ENCODE measurements at places on chromosomes 5 and 9.

DNA sequence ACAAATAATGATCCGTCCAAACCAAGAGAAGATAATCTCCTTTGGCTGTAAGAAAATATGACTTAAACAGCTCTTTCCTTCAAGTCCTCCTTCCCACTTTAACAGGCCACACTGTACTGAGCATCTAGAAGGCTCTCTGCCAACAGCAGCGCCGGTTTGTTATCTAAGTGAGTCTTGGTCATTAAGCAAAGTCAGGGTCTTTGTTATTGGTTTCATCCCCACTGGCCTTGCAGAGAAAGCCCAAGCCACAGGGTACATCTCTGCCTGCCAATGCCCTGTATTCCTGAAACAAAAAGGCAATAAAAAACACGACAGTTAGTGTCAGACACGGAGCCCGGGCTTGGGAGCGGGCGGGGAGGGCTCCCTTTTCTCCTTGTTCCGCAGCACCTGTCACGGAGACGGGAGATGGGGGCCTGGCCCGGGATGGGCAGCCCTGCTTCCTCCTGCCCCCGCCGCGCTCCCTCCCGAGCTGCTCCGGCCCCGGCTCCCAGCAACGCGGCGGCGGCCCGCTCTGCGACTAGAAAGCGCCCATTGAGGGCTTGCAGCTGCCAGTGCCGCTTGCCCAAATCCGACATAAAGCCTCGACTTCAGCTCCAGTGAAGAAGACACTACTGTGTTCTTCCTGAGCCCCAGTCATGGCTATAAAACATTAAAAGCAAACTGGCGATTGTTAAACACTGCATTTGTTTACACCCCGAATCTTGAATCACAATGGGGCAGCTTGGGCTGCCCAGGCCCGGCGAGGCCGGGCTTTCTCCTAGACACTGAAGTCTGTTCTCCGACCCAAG, 28.1 kb upstream of the PIK3R1 start:
- no peak for DNase-seq

DNA sequence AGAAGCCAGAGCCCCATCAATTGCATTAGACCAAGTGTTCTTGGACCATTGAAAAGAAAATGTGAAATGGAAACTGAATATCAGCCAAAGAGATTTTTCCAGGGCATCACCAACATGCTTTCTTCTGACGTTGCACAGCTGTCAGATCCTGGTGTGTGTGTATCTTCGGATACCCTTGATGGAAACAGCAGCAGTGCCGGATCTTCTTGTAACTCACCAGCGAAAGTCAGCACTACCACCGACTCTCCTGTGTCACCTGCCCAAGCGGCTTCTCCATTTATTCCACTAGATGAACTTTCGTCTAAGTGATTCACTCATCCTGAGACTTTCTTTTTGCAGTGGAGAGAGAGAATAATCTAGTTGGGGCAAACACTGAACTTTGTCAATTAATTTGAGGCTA, 75.7 kb downstream of the PIP5K1B start:
- DNase-seq: no peak

- DNase-seq: no peak
These were observed 32.1 kb upstream of the MAP3K1 start for GRCh38 chr5:56783261-56783660.

DNA sequence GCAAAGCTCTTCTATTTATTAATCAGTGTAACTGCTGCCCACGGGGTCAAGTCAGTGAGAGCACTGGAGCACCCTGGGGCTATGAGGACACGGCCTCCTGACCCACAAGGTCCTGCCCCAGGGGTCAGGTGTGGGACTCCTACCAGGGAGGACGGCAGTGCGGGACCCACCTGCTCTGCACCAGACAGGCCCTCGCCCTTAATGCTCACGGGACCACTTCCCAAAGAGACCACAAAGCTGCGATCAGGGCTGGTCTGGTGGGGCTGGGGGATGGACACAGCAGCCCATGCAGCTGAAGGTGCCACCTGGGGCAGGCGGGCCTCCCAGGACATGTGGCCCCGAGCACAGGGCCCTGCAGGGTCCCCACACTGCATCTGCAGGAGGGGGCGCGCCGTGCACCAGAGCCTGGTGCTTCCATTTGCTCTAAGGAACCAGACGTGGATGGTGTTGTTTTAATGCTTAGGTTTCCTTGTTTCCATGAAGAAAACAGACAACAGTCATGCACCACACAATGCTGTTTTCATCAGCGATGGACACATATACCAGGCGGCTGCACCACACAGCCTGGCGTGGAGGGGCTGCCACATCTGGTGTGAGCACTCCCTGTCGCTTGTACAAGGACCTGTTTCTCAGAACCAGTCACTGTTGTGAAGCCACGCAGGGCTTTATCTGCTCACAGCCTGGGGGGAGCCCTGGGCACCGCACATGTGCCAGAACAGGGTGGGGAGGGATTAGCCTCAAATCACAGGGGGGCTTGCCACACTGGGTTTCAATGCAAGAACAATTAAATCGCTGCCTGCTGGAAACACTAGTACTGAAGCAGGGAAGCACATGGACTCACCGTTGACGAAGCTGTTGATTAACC, 22.6 kb downstream of the CLPTM1L start:
- no peak for DNase-seq

- DNase-seq: no peak
These were observed 14.8 kb downstream of the STC2 start for GRCh38 chr5:173313351-173313801.

- DNase-seq: no peak
These were observed 2.7 kb downstream of the HEMGN start for GRCh38 chr9:97935276-97935675.

All from NCI-H2227 treated with DMSO at 0.1 percent for 48 hours (cell line).